Activated naive CD4-positive, alpha-beta T cell treated with anti-CD3 and anti-CD28 coated beads for 36 hours (primary cell): ENCODE measurements at places on chromosomes 16 and 17. TPM values are rescaled to one million over a fixed set of nuclear protein-coding genes. Genes with fewer than 3 reads are reported as not detected.

KRTAP4-4 gene
- not detected for total RNA-seq

APPBP2 gene
- total RNA-seq: 16.5 TPM

SOX8 gene
- total RNA-seq: 1.0 TPM

DNA sequence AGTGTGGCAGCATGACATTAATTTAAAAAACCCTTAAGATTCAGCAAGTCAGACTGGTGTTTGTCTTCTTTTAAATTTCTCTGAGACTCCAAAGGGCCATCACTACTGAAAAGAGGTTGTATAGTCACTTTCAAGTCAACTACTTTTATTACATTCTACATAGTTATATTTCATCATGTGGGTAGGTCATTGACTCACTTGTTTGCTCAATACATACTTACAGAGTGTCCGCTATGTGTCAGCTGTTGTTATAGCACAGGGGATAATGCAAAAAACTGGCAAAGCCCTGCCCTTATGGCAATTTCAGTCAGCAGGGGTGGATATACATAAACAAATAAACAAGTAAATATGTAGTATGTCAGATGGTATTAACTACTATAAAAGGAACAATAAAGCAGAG lies 2.5 kb upstream of the MYH4 start:
- DNase-seq: no peak

DNA sequence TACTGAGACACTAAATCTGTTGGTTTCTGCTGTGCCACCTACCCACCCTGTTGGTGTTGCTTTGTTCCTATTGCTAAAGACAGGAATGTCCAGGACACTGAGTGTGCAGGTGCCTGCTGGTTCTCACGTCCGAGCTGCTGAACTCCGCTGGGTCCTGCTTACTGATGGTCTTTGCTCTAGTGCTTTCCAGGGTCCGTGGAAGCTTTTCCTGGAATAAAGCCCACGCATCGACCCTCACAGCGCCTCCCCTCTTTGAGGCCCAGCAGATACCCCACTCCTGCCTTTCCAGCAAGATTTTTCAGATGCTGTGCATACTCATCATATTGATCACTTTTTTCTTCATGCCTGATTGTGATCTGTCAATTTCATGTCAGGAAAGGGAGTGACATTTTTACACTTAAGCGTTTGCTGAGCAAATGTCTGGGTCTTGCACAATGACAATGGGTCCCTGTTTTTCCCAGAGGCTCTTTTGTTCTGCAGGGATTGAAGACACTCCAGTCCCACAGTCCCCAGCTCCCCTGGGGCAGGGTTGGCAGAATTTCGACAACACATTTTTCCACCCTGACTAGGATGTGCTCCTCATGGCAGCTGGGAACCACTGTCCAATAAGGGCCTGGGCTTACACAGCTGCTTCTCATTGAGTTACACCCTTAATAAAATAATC lies 14.6 kb downstream of the STH start:
- DNase-seq: no peak

TOP2A gene
- 410 TPM for total RNA-seq
